ENCODE measurements at places on chromosomes 16 and 17.
A peak's percentile ranks its signal among the peaks of the same experiment; 100 is the strongest.

GRCh38 chr17:59527931-59528330 is 37.5 kb upstream of the DHX40 start:
- no peak for DNase-seq

DNA sequence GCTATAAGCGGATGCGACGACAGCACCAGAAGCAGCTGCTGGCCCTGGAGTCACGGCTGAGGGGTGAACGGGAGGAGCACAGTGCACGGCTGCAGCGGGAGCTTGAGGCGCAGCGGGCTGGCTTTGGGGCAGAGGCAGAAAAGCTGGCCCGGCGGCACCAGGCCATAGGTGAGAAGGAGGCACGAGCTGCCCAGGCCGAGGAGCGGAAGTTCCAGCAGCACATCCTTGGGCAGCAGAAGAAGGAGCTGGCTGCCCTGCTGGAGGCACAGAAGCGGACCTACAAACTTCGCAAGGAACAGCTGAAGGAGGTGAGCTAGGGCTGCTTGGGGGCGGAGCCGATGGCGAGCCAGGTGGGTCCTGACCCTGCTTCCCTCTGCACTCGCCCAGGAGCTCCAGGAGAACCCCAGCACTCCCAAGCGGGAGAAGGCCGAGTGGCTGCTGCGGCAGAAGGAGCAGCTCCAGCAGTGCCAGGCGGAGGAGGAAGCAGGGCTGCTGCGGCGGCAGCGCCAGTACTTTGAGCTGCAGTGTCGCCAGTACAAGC is 10.1 kb downstream of the HIRIP3 start:
- no peak for DNase-seq

GRCh38 chr17:80959330-80960036 is 32.2 kb upstream of the CHMP6 start:
- DNase-seq, result peak; percentile 8

DNA sequence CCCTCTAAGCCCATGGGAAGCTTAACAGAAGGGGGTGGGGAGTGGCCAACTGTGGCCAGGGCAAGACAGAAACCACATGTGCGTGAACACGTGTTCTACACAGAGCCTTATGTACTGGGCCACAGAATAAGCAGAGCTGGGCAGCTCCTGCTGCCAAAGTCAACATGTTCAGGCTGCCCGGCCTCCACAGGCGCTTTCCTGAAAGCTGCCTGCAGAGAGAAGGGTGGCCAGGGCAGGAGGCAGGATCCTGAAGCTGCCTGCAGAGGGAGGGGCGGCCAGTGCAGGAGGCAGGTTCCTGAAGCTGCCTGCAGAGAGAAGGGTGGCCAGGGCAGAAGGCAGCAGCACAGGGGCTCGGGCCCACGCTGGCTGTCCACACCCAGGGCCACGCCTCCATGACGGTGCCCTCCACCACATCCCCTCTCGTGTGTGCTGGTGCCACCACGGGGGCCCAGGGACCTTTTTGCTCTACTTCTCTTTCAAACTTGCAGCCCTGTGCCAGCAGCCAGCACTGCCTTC is 79.5 kb downstream of the ANKRD11 start:
- DNase-seq, result no peak

DNA sequence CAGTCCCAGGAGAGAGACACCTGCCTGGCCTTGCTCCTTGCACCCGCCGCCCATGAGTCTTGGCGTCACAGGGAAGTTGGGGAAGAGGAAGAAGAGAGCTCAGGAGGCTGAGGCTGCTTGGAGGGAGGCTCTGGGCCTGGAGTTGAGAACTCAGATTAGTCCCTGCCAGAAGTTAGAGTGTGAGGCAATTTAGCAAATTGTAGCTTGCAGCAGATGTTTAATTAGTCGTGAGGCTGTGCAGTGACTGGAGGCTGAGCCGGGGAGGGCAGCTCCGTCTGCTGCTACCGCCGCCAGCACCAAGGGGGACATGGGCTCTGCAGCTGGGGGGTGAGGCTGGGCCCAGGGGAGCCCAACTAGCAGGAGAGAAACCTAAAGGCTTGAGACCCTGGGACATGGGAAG is 738.3 kb upstream of the EEF2KMT start:
- no peak for DNase-seq

Measured in fibroblast of skin of left quadriceps (primary cell).